HCT116 (cell line): ENCODE measurements at places on chromosomes 6 and 20. TPM values are rescaled to one million over a fixed set of nuclear protein-coding genes. Genes with fewer than 3 reads are reported as not detected.

DNA sequence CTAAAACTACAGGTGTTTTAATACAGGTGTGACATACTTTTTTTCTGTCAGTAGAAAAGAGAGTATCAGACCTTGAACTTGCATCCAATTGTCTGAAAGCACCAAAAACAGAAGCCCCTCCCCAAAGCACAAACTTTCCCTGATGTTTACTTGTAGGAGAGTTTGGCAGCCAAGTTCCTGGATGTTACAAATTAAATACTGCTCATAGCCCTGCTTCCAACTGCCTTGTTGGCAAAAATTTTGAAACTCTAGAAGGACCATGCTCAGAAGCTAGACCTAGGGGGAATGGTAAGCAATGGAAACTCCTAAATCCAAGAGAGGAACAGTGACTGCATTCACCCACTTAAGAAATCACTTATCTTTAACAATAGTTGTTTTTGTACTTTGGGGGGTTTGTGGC, 17.0 kb upstream of the ARG1 start:
- DNase-seq: no peak

Gene SLC52A3
- total RNA-seq: 10.2 TPM

GRCh38 chr6:70413992-70414494, 735 bp downstream of the FAM135A start:
- DNase-seq: no peak

DNA sequence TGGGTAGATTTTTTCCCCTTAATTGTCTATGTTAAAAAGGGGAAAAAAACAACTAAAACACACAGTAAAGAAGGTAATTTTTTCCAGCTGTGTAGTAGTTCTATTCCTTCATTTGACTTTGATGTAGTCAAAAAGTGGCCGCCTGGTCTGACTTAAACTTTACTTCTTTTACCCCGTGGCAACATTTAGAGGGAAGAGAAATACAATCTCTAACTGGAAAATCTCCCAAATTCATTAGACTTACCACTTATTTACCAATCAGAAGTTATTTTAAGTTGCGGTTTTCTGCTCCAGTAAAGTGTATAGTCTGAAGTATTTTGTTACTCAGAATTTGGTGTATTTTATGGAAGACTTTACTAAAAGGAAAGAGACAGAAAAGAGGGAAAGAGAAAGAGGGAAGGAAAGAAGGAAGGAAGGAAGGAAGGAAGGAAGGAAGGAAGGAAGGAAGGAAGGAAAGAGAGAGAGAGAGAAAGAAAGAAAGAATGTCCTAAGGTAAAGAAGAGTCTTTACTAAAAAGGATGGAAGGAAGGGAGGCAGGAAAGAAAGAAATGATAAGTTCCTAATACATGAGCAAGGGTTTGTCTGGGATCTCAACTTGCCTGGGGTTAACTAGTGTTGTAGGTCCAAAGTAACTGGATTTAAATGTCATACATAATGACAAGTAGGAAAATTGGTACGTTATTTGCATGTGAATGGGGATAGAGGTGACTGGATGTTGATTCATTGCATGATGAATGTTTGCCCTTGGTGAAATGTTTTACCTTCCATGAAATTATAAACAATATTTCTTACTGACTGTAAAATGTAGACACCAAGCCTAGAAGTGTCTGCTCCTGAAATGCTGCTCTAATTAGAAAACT, 135.1 kb downstream of the SAMD5 start:
- no peak for DNase-seq
